ENCODE measurements at places on chromosomes 7 and 10.

DNA sequence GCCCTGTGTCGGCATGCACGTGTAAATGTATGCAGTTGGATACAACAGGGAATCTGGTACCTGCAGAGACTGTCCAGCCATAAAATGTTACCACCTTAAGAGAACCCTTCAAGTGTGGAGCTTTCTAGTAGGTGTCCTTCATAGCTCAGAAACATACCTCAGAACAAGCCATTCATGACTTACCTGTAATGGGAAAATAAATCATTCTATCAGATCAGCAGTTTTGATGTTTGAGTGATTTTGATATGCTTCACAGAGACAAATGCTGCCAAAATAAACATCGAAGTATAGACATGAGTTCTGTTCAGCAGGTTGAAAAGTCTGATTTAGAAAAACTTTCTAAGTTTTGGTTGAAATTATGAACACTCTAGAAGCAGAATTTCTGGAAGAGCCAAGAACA lies 33.5 kb upstream of the UMAD1 start:
- DNase-seq: no peak

GRCh38 chr7:97818066-97818663 lies 54.0 kb downstream of the ASNS start:
- DNase-seq: no peak

- no peak for DNase-seq
These were observed 11.0 kb downstream of the RPS24 start for GRCh38 chr10:78044699-78045098.

GRCh38 chr10:111525696-111526095 lies 448.9 kb downstream of the ADRA2A start:
- DNase-seq: no peak

DNA sequence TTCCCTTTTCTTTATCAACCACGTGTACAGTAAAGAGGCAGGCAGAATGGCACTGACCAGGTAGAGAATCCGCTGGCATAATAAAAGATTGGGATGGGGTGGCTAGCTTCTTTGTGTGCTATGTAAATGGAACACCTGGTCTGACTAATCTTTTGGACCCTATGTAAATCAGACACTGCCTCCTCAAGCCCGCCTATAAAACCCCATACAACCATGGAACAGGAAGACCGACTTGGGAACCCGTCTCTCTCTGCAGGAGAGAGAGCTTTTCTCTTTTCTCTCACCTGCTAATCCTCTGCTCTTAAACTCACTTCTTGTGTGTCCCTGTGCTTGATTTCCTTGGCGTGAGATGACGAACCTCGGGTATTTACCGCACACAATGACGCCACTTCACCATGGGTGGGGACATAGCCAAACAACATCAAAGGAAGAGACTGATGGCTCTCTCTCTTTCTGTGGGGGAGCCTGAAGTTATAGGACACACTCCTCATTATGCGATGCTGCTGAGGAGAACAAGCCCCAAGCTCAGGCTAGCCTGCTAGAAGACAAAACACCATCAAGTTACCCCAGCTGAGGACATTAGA lies 94.2 kb downstream of the ARL5B start:
- no peak for DNase-seq

DNA sequence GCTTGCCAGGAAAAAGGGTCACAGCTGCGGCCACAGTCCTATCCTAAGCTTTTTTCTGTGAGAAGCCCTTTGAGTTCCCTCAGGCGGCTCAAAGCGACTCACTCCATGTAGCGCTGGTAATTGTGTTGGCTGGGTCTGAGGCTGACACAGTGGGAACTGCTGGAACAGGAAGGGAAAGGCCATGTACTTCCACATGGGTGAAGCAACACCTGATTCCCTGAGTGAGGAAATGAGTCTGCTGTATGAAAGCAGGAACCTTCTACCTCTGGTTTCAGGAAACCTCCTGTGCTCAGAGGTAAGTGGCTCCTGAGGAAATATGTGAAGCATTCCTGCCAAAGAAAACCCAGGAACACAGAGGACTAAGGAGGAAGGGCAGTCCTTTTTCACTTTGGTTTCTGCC lies 734.6 kb upstream of the SORCS1 start:
- no peak for DNase-seq

GRCh38 chr7:28879105-28879504 lies 79.0 kb downstream of the TRIL start:
- no peak for DNase-seq

- DNase-seq: no peak
These were observed 121.6 kb downstream of the CACNB2 start for GRCh38 chr10:18261768-18262231.

DNA sequence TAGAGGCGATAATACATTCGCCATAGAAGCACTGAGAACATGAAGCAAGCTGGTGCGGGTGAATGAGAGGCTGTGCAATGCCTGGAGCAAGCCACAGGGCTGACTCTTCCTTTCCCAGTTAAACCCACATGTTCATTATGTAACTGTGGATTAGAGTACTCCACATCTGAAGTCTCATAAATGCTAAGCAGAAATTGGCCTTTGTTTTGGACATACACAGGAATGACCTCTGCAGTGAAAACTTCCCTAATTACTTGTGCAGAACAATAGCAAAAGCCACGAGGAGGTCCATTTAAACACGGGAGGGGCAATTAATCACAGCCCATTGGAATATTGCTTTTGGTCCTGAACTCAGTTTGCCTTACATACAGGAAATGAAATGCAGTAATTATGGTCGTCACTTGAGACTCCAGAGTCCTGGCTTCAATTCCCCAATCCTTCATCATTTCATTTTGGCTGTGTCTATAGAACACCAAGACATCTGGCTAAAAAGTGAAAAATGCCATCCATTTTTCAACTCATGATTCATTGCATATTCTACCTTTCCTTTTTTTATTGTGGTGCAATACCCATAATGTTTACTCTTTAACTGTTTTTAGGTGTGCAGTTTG lies 78.7 kb upstream of the CXCL12 start:
- DNase-seq: no peak

GRCh38 chr7:158737064-158737695 lies 32.6 kb upstream of the NCAPG2 start:
- DNase-seq: no peak

DNA sequence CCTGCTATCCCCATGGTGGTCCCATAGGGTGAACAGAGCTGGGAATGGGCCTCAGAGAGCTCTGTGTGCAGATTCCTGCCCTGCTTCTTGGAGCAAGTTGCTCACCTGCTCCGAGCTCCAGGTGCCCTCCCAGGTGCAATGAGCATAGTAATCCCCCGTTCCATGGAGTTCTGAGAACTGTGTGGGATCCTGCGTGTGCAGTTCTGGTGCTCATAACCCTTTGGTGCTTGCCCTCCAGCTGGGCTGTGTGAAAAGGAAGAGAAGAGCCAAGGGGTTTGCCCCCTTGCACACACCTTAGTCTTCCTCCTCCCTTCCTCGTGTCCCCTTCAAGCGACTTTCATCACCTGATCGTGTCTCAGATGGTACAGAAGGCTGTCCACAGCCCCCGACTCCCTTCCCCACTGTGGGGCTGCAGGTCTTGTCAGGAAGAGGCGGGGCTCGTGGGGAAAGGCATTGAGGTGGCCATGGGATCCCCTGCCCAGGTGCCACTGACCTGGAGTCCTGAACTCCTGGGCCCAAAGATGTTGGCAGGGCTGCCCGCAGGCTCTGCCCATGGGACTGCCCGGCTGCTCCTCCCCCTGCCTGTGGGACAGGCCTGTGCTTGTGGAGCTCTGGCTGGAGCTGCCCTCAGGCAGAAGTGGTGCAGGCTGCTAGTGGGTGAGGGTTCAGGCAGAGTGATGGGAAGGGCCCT lies 21.9 kb upstream of the ZNF488 start:
- DNase-seq: no peak

GRCh38 chr10:84391326-84391725 lies 62.9 kb downstream of the CCSER2 start:
- no peak for DNase-seq

DNA sequence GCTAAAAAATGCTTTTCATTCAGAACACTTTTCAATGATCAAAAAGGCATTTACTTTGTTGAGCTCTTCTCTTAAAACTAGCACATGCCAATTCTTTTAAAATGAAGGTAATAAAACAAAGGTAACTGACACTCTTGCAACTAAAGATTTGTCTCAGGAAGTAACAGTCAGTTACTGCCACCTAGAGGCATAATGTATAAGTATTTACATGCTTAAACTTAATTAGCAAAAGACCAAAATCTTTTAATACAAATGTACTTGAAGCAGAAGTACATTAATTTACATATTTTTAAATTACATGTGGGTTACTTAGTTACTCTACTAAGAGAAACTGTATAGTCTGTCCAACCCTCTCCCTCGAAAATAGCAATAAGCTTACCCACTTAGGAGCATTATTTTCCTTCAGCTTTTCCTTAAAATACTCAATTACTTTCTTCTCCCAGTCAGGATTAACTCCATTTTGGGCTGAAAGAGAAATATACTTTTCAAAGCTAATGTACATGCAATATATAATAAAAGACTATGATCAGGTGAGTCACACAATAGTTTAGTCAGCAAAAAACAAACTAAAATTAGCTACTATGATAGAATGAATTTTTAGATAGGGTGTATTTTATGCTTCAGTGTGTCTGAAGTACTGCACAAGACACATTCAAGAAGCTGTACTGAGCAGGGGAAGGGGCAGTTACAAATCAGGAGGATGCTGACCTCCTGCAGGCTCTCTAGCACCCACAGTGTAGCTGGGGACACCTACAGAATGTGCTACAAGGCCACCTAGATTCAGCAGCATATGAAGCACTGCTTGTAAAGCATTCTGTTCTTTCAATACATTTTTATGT lies 13.0 kb downstream of the MCMBP start:
- no peak for DNase-seq

DNA sequence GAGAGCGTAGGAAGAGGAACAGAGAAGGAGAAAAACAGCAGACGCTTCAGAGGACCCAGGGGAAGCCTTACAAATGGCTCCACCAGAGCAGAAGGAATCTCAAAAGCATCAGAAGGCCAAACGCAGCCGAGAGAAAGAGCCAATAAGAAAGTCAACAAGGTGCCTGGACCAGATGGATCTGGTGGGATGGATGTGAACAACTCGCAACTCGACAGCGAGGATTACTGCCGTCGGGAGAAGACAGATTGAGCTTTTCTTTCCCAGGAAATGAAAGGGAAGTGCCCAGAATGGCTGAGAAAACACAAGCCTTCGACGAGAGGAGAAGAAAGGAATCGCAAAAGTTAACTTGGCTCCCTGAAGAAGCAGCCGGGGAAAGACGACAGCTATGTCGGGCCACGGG lies 132.8 kb upstream of the MGMT start:
- DNase-seq: no peak

DNA sequence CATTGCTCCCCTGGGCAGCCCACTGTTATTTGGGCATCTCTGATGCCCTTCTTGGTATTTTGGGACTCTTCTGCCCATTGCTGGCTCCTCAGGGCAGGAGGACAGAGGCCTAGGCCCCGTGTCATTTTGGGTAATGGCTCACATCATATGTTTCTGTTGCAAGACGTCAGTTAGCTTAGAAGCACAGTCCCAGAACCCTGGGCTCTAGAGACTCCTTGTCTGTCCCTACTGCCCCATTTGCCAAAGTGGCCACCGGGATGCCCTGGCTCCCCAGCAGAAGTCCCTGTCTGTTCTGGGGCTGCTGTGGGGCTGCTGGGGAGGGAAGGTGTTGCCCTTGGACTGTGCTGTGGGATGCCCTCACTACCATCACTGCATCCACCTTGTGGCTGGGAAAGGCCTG lies 48.8 kb downstream of the ADCYAP1R1 start:
- DNase-seq: no peak

GRCh38 chr10:59793919-59794318 lies 40.7 kb upstream of the MRLN start:
- no peak for DNase-seq

DNA sequence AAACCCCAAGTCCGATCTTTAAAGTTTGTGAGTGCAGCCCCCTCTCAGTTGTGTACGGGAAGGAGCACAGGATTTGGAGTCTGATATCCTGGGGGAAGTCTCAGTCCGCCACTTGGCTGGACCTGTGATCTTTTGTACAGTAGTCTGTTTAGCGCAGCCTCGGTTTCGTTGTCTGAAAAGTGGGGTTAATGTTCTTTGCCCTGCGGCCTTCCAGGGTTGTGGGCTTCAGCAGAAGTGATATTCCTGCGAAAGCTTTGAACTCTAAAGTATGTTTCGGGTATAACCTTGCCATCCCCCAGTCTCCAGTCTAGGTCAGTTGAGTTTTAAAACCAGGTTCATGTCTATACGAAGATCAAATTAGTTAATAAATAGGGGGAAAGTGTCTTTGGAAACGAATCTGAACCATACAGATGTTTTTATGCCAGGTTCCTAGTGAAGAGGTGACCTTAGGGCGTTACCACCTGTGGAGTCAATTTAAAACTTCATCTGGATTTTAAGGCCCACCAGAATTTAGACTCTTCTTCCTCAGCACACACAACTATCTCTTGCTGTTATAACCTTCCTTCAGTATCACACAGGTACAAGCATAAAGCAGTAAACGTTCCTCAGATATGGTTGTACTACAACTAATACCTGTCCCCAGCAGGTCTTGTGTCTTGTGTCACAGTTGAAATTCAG lies 904 bp downstream of the R3HCC1L start:
- DNase-seq: no peak

- DNase-seq: no peak
These were observed 2.9 kb downstream of the RBM20 start for GRCh38 chr10:110647136-110647430.

DNA sequence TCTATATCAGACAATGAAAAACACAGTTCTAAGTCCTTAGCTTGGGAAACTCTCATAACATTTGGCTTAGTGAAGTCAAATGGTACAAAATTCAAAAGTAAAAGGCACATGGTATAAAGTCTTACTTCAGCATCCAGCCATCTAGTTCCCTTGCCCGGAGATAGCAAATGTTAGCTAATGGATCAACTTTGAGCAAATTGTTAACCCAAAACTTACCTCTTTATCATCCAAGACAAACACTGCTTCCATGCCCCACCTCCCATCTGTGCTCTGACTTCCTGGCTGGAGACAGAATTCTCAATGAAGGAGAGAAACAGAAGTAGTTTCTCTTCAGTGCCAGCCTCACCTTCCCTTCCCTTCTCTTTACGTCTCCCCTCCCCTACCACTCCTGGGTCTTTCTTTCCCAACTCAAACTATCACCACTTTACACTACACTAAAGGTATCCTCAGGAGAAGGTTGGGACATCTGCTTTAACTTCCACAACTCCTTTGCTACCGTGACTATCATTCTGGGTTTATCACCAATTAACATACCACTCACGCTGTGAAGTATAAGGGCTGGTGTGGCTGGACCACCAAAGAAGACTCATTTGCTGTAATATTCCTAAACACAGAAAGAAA lies 21.2 kb upstream of the ZNRF2 start:
- DNase-seq: no peak

GRCh38 chr7:103866919-103867318 lies 122.5 kb downstream of the RELN start:
- no peak for DNase-seq
